ENCODE measurements at places on chromosomes 7 and 10. TPM values are rescaled to one million over a fixed set of nuclear protein-coding genes. Genes with fewer than 3 reads are reported as not detected.

Gene CLDN3
- 3.5 TPM for total RNA-seq

Gene MAGI2
- total RNA-seq, result 0.48 TPM

Gene C7orf25
- 2.0 TPM for total RNA-seq

Gene HHEX
- 12.7 TPM for total RNA-seq

Gene ZFAND2A
- 53.8 TPM for total RNA-seq

Gene UNCX
- not detected for total RNA-seq

Gene SH2D4B
- 0.09 TPM for total RNA-seq

Gene TAS2R41
- total RNA-seq, result not detected

Gene CH25H
- total RNA-seq, result 0.36 TPM

Gene ATP5MK
- 499 TPM for total RNA-seq

Gene PLXDC2
- total RNA-seq, result 0.02 TPM

Gene IL2RA
- total RNA-seq, result not detected

Gene LRRD1
- total RNA-seq, result not detected

Data from A549 treated with Mapracorat at 1 μM for 4 hours (cell line).